H7 (cell line): ENCODE measurements at places on chromosomes 13 and 19.

GRCh38 chr13:69234171-69234570, 873.5 kb upstream of the ATXN8OS start:
- no peak for DNase-seq

GRCh38 chr19:9431475-9431874, 3.9 kb downstream of the ZNF266 start:
- peak; percentile 73 for DNase-seq

- no peak for DNase-seq
Observed at GRCh38 chr19:27806471-27807070, 1406.4 kb downstream of the UQCRFS1 start.

- DNase-seq, result peak; percentile 60
Observed at GRCh38 chr19:39539165-39539517, 820 bp downstream of the EID2 start.

DNA sequence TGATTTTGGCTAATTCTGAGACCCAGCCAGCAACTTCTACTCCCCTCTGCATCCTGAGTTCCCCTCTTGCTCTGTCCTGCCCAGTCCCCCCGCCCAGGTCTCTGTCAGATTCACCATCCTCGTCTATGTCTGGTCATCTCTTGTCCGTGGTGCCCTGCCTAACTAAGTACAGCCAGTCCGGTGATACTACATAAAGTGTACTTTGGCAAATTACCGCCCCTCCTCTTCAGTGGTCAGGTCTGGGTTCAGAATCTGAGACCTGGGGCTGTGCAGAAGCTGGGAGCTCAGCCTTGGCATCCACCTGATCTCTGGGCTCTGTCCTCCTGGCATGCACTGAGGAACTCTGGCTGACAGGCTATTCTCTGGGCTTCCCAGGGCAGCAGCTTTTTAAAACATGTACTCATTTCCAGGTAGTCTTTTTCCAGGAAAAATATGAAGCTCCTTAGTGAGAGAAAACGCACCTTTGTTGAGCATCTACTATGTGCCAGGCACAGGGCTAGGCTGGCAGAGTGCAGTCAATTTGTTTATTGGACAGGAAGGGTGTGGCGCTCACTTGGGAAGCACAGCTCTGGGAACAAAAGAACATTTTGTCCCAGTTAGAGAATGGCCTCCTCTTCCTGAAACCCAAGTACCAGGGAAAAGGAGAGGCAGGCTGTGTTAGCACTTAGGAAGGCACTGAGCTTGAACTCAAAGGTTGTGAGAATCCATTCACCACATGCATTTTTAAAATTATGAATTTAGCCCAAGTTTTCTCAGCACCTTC, 88.9 kb downstream of the TSHZ3 start:
- no peak for DNase-seq

DNA sequence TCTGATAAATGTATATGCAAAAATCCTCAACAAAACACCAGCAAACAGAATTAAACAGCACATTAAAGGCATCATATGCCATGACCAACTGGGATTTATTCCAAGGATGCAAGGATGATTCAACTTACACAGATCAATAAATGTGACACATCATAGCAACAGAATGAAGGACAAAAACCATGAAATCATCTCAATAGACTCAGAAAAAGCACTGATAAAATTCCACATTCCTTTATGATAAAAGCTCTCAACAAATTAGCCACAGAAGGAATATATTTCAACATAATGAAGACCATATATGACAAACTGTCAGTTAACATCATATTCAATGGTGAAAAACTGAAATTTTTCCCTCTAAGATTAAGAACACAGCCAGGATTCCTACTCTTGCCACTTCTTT, 691.6 kb downstream of the DIAPH3 start:
- no peak for DNase-seq

DNA sequence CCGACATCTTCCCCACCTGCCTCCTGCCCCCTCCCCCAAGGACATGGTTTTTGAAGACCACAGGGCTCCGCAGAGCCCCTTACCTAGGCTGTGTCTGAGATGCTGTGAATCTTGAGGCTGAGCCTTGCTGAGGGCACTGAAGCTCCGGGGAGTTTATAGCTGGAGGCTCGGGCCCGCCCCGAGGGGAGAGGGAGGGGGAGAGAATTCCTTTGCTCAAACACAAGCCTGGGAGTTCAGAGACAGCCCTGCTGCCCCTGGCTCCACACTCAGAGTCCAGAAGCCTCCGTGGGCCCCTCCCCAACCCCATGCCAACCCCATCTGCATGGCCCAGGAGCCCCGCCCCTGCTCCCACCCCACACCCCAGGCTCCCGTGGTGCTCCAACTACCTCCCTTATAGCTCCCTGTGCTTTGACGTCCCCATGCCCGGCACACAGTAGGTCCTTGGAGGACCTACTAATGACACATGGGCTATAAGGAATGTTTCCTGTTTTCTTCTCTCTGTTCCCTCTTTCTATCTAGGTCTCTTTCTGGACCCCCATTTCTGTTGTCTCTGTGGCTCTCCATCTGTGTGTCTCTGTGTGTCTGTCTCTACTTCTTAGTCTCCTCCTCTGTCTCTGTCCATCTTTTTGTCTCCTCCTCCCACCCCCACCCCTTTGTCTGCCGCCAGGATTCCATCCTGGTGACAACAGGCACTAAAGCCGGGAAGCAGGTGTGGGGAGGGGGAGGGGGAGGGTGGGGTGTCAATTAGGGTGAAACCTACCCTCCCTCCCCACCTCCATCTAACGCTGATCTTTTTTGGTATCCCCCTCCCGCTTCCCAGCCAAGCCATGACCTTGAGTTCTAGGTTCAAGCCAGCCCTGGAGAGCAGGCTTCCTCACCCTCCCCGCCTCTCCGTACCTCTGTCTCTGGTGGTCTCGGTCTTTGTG, at the start of gene TNNT1:
Gene TNNT1 (minus strand): TSS at position 129 of the 926 bp plus-strand sequence. CDS start 2,049 bp downstream, outside the sequence.
- peak; percentile 87 for DNase-seq

DNA sequence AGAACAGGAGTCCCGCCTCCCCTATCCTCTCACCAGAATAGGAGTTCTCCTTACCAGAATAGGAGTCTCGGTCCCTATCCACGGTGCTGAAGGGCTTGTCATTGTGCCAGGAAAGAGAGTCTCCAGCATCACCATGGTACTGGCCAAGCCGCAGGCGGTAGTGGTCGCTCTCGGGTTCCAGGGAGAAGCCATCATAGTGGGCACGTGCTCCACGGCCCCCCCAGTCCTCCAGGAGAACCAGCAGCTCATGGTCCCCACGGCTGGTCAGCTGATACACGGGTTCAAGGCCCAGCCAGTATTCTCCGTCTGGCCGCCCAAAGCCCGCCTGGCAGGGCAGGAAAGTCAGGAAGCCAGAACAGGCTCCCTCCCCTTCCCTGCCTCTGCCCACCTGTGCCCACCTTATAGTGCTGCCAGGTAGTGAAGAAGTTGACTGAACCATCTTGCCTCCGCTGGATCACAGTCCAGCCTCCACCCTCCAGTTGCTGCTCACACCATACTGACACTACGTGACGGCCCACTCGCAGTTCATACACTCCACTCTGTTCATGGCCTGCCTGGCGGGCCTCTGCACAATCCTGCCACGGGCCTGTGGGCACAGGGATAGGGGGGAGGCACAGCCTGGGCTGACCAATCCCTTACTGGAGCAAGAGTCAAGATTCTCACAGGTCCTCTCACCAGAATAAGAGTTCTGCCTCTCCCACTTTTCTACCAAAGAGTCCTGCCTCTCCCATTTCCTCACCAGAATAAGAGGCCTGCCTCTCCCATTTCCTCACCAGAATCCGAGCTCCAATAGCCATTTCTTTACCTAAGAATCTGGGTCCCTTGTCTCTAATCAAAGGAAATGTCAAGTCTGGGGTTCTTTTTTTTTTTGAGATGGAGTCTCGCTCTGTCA, 7.4 kb downstream of the SHFL start:
- peak; percentile 69 for DNase-seq

DNA sequence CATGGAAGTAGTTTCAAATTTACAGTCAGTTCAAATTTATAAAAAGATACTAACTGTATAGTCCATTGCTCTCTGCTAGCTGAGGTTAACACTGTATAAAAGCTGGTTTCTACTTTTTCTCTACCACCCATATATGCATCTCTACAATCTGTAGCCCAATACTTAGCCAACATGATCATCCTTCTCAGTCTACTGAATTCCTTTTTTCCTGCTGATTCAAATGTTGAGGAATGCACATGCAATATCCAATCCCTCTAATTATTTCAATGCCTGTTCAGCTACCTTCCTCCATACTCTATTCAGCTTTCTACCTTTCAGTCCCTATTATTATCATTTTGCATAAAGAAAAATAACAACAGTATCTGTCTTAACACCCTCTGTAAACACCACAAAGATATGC, 15.6 kb downstream of the KPNA3 start:
- DNase-seq, result no peak

GRCh38 chr13:33606692-33607091, 211.3 kb upstream of the RFC3 start:
- DNase-seq, result peak; percentile 61

DNA sequence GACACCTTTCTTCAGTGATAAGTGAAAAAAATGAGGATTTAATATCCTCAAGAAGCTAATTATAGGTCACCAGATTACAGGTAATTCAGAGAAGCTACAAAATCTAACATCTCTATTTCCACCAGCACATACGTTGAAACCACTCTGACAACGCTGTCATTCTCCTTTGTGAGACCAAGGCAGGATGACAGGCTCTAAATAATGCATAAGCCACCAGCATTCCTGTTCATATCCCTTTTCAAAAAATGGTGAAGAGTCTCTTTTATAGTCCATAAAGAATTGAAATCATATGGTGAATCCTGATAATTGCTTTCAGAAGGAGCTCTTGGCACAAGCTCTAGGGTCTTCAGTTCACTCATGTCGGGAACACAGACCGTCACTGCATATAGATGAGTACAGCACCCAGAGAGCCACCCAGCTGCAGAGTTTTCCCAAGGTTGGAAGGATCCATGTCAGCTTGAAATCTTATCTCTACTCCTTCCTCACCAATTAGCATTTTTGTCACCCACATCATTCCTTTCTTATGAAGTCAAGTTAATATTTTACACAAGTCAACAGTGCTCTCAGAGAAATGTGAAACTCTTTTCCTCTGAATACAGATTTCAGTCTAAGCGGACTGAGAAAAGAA, 431.4 kb downstream of the TBC1D4 start:
- no peak for DNase-seq

- DNase-seq, result no peak
Observed at GRCh38 chr13:112898621-112899280, 70.3 kb upstream of the MCF2L start.

DNA sequence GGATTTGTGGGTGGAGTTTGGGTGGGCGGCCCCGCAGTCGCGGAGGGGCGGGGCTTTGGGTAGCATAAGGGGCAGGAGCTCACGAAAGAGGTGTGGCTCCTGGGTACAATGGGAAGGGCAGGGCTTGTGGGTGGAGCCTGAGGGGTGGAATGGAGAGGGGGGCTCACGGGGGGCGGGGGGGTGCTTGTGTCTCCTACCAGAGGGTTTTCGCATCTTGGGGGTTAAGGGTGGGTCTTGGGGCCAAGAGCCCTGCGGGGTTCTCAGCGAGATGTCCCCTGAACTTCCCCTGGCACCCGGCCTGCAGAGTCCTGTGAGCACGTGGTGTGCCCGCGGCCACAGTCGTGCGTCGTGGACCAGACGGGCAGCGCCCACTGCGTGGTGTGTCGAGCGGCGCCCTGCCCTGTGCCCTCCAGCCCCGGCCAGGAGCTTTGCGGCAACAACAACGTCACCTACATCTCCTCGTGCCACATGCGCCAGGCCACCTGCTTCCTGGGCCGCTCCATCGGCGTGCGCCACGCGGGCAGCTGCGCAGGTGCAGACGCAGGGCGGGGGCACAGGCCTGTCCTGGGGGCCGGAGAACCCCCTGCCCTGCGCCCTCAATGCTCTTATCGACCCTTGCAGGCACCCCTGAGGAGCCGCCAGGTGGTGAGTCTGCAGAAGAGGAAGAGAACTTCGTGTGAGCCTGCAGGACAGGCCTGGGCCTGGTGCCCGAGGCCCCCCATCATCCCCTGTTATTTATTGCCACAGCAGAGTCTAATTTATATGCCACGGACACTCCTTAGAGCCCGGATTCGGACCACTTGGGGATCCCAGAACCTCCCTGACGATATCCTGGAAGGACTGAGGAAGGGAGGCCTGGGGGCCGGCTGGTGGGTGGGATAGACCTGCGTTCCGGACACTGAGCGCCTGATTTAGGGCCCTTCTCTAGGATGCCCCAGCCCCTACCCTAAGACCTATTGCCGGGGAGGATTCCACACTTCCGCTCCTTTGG, 5.1 kb downstream of the FSTL3 start:
- DNase-seq, result peak; percentile 99

GRCh38 chr19:48499316-48500090, 12.1 kb downstream of the LMTK3 start:
- peak; percentile 47 for DNase-seq

- no peak for DNase-seq
Observed at GRCh38 chr19:47490847-47491246, 6.8 kb upstream of the KPTN start.

GRCh38 chr19:1980091-1980808, 35.3 kb downstream of the BTBD2 start:
- no peak for DNase-seq

DNA sequence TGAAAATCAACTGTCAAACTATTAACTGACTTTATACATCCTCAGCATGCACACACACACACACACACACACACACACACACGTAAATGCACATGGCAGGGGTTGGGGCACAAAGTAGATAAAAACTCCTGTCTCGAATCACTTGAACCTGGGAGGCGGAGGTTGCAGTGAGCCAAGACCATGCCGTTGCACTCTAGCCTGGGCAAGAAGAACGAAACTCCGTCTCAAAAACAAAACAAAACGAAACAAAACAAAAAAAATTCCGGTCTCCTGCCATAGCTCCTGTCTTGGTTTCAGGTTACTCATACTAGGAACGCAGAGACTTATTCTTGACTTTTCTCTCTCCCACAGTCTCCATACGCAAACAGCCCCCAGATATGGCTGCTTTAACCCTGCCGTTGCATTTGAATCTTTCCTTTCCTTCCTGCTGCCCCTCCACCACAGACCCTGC, 148.9 kb downstream of the SHISA2 start:
- no peak for DNase-seq

DNA sequence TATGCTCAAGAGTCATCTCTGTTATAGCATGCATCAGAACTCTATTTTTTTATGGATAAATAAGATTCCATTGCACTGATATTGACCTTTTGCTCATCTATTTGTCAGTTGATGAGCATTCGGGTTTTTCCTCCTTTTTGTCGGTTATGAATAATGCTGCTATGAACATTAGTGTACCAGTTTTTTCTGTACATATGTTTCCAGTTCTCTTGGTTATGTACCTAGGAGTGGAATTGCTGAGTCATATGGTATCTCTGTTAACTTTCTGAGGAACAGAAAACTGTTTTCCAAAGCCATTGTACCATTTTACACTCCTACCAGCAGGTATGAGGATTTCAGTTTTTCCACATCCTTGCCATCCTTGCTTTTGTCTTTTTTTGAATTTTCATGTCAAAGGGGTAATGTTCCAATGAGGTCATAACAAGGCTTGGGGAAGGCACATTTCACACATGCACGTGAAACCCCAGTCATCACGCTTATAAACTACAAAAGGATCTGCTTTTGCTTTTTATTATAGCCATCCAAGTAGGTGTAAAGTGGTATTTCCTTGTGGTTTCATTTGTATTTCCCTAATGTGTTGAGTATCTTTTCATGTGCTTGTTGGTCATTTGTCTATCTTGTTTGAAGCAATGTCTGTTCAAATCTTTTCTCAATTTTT, 14.6 kb downstream of the KBTBD7 start:
- DNase-seq, result no peak
